ENCODE measurements at places on chromosomes 6 and 20.

DNA sequence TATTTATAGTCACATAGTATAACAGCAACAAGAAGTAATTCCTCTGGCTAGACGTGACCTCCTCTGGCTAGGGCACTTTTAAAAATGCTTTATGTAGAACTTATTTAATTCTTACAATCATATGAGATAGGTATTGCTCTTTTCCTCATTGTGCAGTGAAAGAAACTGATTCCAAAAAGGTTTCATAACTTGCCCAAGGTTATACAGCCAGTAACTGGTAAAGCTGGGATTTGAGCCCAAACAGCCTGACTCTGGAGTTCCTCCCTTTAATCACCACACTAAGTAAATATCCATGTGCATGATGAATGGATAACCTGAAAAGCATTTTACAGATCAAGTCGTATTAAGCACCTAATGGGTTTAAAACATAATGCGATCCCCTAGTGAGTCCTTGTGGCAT is 214.6 kb downstream of the PRL start:
- no peak for DNase-seq

DNA sequence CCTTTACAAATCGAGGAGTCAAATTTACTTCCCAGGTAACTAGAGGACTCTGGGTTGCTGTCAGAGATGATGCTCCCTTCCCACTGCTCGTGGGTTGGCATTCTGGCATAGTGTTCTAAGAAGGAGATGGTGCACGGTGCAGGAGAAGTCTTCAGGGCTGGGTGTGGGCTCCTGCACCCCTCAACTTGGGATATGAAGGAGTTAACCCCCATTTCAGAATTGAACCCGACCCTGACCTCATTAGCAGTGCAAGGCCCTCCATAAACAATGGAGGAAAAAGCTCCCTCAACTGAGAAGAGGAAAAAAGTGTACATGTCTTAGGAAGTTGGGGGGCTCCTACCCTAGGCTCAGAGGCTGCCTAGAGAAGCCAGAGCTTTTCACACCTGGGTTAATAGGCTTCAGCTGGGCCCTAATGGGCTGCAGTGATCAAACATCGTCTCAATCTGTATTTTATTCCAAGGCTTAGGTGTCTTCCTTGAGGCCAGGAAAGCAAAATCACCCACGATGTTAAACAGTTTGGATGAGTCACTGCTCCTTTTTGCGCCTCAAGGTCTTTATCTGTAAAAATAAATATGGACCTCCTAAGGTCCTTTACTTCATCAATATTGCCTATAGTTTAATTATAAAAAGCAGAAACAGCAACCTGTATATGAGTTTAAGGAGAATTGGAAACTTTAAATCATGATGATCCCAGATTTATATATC is 29.4 kb downstream of the TFAP2B start:
- no peak for DNase-seq

DNA sequence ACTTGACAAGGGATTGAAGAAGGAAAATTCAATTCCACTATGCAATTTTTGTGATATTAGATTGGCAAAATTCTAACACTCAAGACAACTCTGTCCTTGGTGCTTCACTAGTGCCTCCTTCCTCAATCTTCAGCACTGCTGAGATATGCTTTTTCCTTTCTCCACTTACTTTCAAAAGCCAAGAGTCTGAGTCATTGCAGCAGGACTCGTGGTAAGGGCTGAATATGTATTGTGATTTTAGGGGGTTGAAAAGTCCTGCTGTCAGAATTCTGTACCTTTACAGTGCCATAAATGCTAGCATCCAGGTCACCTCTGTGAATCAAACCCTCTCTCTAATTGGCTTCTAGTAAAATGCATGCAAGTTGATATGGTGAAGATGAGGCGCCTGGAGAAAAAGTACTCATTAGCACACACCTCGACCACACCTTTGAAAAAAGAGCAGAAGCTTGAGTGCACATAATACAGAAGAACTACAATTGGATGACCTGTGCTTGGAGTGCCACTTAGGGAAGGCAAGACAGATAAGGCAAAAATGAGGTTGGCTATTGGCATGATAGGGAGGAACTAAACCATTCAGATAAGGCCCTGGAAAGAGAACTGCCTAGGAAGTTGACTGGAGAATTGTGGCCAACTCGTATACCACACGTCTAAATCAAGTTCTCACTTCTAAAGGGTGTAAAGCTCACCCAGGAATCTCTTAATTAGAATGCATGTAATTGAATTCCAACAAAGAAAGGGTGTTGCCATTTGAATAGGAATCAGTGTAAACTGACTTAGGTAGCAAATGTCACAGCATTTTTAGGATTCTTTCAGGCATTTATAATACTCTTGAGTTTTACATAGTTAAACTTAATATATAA is 43.6 kb upstream of the FAM83B start:
- DNase-seq, result no peak

- DNase-seq, result no peak
Measured at GRCh38 chr20:13099676-13100075, 90.9 kb downstream of the SPTLC3 start.

- no peak for DNase-seq
Measured at GRCh38 chr6:1415416-1416063, 26.2 kb downstream of the FOXF2 start.

- DNase-seq, result no peak
Measured at GRCh38 chr6:22056398-22056797, 240.4 kb downstream of the PRL start.

DNA sequence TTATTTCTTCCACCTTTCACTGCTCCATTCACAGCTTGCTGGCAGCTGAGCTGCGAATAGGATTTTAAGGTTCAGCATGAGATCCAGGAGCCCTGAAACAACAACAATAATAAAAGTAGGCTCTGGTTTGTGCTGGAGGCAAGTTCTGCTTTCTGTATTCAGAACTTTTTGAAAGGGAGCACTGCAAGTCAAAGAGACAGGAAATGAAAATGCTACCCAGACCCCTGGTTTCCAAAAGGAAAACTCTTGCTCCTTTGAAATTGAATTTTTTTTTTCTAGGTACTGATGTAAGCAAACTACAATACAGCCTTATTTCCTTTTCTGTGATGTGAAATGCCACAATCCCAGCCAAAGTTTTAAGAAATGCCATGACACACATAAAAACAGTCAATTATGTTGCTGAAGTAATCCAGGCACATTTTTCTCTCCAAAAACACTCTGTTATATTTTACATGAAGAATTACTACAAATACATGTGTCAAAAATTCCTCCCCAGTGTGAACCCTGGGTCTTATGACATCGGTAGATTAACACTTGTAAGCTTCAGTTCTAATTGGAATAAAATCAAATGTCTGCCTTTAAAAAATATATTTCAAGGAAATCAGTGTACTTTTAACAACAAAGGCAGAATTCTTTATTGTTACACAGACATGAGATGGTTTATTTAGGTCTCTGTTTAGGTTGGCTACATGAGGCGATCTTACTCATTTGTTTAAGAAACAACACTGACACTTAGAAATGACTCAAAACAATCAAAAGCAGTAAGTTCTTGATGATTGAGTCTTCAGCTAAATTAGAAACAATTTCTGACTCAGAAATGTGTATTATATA is 656.7 kb downstream of the EPHA7 start:
- no peak for DNase-seq

DNA sequence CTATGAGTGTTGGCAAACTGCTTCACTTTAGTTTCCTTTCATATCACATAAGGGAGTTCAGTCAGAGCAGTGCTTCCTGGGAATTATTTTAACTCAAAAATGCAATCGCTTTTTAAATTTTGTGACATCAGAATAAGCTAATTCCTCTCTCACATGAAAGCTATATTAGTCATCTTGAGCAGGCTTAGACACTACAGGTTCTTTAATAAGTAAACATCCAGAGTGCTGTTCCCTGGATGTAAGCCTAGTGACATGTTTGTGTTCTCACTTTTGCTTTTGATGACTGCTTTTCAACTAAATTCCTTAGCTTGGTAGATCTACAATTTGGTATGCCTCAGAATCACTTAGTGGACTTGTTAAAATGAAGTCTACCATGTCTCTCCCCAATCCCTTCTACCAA is 252.7 kb upstream of the POU3F2 start:
- DNase-seq, result no peak

GRCh38 chr6:31723980-31724691 is 963 bp downstream of the MPIG6B start:
- DNase-seq, result no peak

DNA sequence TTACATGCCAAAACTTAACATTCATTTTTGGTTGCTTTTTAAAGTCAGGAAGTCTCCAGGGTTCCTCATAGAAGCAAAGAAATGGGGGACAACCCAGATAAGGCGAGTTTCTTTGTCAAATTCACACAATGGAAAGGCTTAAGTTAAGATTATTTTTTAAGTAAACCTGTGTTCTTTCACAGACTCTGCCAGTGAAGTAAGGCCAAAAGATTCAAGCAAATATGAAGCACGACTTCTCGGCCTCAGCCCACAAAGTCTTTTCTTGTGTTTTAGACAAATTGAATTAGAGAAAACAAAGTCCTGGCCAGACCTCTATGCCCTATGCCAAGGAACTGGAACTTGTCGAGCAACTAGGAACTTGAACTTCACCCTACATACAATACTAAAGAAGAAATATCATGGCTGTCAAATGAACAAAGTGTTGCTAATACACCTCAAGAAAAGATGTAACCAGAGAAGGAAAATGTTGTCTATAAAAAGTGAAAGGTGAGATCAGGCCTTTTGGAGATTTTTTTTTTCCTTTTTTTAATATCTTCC is 540.0 kb upstream of the JARID2 start:
- no peak for DNase-seq

DNA sequence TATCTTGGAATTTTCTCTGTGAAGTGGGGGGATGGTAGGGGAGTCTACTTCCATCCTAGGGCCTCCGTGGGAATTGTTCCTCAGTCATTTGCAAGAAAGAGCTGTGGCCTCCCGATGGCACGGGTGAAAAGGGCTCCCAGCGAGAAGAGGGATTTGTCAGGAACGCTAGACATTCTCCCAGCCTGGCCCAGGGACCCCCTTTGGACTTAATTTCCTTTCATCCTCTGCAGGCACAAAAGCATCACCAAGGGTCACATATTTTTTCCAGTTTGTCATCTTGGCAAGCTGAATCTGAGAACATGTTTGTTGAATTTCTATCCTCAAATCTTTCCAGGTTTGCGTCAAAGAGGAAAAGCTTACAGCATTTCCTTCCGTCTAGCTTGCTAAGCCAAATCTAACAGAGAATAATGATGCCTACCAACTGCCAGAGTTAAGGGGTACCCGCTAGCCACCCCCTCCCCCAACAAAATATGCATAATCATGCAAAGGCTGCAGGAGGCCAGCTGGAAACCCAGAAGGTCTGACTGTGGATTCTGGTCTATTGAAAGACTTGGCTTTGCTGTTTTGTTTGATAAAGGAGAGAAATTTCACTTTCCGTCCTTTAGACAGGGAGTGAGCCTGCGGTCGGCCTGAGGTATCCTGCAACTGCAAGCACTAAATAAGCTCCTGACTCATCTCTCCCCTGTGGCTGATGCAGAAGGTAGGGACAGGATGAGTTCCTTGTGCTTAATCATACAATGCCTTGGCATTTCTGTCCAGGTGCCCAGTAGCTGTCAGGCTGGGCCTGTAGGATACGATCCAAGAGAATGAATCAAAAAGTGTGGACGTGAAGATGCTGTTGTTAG is 23.1 kb downstream of the PSMG4 start:
- no peak for DNase-seq

- DNase-seq, result no peak
Measured at GRCh38 chr6:111959766-111960165, 86.5 kb upstream of the FYN start.

- DNase-seq, result no peak
Measured at GRCh38 chr20:19750907-19751636, 7.0 kb upstream of the RIN2 start.

DNA sequence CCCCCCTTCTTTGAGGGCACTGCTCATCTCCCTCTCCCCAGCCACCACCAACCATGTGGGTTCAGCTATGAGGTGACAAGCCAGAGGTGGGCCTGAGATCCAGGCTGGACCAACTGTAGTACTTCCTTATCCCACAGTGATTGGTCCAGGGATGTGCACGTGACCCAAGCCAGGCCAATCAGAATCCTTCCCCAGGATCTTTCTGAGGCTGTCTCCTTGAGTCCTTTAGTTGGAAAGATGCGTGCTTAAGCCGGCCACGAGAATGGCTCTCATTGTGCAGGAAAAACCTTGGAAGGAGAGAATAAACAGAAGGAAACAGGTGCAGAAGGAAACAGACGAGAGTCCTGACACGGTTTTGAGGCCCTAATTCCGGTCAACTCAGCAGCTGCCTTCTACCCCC is 39.2 kb downstream of the ZC3H12D start:
- DNase-seq, result no peak

- DNase-seq, result peak; percentile 8
Measured at GRCh38 chr6:165417278-165417865, 108.0 kb upstream of the C6orf118 start.

DNA sequence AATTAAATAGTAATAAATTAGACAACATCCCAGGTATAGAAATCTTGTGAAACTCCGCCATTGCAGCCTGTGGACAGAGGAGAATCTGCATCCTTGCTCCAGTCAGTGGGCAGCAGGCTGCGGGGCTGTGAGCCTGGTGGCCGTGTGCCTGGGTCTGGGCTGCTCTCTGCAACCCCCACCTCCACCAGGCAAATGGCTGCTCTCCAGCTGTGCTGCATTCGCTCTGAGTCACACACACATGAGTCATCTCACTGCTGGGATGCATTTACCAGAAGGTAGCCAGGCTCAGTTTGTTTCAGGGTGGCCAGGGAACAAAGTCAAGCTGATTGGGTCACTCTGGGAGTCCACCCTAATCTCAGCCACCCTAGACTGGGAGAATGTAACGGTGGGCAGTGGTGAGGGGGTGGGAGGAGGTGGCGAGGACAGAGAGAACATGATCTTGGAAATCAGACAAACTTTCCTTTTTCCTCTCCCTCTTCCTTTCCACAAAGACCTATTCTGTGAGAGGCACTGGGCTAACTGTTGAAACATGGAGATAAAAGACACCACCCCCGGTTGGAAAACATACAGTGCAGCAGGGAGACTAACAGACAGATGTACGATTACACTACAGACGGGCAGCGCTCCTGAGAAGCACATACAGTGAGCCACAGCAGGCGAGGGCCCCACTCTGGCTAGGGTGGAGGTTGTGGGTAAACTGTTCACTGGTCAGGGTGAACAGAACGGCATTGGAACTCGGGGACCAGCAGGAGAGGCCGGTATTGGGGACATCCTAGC is 59.2 kb downstream of the TRAM2 start:
- DNase-seq, result peak; percentile 76

DNA sequence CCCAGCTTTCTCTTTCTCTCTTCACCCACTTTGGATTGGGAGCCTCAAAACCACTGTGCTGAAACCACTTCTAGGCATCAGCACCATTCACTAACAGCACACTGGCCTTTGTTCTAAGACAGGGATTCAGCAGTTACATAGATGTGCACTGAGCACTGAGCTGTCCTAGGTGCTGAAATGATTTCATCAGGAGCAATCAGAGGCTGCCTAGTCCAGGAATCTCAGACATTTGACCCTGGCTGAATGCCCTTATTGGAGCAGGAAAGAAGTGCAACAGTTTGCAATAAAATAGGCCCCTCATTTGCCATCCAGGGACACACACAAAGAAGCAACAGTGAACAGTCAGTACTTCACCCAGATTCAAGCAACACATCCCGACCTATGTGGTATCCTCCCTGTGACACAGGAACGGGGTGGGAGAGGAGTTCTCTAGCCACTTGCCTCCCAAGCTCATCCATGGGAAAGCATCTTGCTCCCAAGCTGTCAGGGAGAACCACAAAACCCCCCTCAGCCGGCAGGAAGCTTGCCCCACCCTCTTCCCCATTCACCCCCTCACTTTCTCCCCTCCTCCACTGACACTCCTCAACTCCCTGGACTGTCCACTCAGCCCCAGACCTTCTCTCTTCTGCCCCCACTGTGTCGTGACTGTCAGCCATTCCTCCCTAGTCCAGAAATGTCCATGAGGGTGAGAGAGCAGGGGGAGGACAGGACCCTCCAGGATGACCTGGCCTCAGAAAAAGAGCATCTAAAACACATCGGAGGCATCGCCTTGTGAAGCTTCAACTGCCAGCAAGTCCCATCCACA is 304.4 kb downstream of the PREX1 start:
- DNase-seq, result peak; percentile 90

Data from SW480 (cell line).